GM20000 (cell line): ENCODE measurements at places on chromosomes 3 and 15.

- DNase-seq = peak; percentile 42
Observed at GRCh38 chr3:8579096-8579495, 65.5 kb downstream of the SSUH2 start.

DNA sequence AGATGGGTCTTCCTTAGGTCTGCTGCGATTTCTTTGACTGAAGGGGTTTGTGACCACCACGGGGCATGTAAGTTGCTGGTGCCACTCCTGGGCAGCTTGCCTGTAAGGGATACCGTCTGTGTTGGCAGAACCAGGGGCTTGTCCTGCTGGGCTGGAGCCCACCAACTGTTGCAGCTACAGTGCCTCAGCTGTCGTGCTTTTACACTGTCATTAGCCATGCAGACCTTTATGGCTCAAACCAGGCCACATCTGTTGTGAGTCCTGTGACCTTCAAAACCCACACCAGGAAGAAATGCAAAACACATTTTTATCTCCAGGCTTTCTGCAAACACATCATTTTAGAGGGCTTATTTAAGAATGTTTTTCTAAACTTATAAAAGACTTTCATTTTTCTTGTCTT lies 168.7 kb downstream of the PTPRG start:
- DNase-seq = no peak

GRCh38 chr15:68769702-68770101 lies 51.0 kb downstream of the ANP32A start:
- no peak for DNase-seq

- DNase-seq = no peak
Observed at GRCh38 chr15:58462973-58463663, 31.3 kb downstream of the LIPC start.

- DNase-seq = no peak
Observed at GRCh38 chr3:177596816-177597271, 399.6 kb upstream of the TBL1XR1 start.

GRCh38 chr3:189652042-189652441 lies 20.9 kb downstream of the TP63 start:
- no peak for DNase-seq

- DNase-seq = peak; percentile 53
Observed at GRCh38 chr15:59251001-59251845, 44.6 kb downstream of the LDHAL6B start.

DNA sequence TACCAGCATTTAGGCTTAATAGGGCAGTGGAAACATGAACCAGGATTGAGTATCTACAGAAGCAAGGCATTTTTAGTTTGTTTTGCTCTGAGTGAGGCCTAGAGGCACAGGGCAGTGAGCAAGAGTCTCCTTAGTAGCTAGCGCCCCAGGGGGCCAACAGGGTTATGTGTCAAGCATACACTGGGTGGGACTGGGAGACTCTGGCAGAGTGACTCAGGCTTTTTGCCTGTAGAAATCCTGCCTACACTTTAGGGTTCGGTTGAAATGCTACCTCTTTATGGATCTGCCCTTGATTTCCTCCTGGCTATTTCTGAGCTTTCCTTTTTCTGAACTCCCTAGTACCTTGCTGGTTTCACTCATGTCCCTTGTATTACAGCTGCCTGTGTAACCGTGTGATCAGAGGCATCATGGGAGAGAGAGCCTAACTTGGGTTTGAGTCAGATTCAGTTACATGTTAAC lies 72.2 kb downstream of the TOP2B start:
- no peak for DNase-seq

GRCh38 chr3:26484140-26484539 lies 138.4 kb upstream of the LRRC3B start:
- no peak for DNase-seq

GRCh38 chr3:114308830-114309229 lies 15.0 kb downstream of the TIGIT start:
- DNase-seq = peak; percentile 62

- no peak for DNase-seq
Observed at GRCh38 chr3:196327405-196327804, 9.4 kb upstream of the DYNLT2B start.

GRCh38 chr3:32880225-32880624 lies 62.4 kb downstream of the TRIM71 start:
- DNase-seq = no peak

GRCh38 chr15:61889706-61890105 lies 170.5 kb downstream of the VPS13C start:
- no peak for DNase-seq

DNA sequence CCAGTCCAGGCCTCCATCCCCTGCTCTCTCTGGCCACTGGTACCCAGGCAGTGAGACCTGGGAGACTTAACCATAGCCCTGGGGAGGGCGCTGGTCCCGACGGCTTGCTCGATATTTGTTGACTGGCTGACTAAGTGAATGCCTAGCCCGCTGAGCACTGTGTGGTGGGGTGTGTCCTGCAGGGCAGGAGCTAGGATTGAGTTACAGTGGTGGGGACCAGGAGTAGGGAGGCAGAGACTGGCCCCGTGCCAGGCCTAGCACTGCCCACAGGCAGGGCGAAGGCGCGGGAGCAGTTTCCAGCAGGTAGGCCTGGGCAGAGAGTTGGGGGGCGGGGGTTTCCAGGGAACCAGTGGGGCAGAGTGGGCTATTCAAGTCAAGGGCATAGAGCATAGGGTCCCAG lies at the start of gene VILL:
VILL (plus strand) TSS at position 260 of the 400 bp plus-strand sequence. CDS start 2,887 bp downstream, outside the sequence.
- no peak for DNase-seq

DNA sequence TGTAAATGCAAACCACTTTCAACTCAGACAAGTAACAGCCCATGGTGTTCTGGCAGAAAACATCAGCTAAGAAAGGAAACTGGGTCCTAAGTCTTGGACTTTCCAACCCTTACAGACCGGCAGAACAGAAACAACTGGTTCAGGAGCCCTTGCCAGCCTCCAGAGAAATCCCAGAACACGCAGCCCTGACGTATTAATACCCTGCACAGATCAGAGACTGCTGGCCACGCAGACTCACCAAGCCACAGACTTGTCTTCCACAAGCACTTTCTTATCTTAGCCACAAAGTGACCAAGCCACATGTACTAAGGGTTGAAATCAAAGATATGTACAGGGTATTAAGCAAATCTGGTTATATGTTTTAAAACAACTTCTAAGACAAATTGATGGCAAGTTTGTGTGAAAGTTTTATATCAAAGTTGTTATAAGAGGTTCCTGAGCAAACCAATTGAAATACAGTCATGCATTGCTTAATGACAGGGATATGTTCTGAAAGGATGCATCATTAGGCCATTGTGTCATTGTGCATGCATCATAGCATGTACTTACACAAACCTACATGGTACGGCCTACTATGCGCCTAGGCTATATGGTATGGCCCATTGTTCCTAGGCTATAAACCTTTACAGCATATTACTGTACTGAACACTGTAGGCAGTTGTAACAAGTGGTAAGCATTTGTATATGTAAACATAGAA lies 36.8 kb downstream of the BTD start:
- DNase-seq = no peak

GRCh38 chr3:181722766-181723425 lies 11.2 kb downstream of the SOX2 start:
- no peak for DNase-seq

DNA sequence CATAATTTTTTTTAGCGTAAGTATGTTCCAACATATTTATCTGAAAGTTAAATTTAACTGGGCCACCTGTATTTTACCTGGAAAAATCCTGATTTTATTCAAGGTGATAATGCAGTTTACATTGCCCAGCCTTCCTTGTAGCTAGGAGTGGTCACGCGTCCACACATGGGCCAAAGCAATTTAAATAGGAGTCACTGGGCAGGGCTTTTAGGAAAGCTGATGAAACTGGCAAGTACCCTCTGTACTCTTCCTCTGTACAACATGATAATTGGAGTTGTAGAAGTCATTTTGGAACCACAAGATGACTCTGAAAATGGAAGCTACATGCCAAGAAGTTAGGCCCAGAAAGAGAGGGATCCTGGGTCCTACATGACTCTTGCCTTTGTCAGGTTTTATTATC lies 9.5 kb downstream of the BTD start:
- no peak for DNase-seq
